Amniotic stem cell (primary cell): ENCODE measurements at places on chromosomes 6 and 20.

- no peak for DNase-seq
Measured at GRCh38 chr6:56349194-56349593, 101.8 kb upstream of the COL21A1 start.

GRCh38 chr20:4226330-4227084, 211.1 kb upstream of the RNF24 start:
- DNase-seq: no peak

- DNase-seq: no peak
Measured at GRCh38 chr6:5663259-5663658, 343.5 kb downstream of the NRN1 start.

- no peak for DNase-seq
Measured at GRCh38 chr20:47847884-47848485, 62.7 kb upstream of the SULF2 start.

DNA sequence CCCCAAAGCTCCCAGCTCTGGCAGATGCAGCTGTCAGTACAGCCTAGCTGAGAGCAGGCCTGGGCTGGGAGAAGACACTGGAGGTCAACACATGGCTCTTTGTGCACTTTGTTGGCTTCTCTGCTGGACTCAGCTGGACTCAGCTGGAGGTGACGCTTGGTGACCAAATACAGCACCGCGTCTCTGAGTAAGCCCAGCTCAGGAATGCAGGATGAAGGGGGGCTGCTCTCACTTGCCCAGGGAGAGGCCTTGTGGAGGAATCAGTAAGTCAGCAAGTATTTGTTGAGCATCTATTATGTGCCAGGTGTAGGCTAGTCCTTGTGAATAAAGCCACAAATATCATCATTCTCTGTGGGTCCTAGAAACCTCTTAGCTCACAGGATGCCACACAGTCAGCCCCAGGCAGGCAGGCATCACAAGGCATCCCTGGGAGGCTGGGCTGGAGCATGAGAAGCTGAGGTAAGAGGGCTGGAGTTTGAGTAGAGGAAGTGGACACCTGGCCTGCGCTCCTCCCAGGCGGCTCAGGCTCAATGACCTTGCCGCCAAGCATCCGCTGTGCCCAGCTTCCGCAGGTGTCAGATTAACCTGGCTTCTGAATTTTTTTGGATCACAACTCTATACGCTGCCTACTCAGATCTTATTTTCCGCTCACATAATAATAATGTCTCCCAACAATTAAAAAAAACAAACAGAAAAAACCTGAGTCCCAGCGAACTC, 95.4 kb downstream of the TMEM170B start:
- no peak for DNase-seq

DNA sequence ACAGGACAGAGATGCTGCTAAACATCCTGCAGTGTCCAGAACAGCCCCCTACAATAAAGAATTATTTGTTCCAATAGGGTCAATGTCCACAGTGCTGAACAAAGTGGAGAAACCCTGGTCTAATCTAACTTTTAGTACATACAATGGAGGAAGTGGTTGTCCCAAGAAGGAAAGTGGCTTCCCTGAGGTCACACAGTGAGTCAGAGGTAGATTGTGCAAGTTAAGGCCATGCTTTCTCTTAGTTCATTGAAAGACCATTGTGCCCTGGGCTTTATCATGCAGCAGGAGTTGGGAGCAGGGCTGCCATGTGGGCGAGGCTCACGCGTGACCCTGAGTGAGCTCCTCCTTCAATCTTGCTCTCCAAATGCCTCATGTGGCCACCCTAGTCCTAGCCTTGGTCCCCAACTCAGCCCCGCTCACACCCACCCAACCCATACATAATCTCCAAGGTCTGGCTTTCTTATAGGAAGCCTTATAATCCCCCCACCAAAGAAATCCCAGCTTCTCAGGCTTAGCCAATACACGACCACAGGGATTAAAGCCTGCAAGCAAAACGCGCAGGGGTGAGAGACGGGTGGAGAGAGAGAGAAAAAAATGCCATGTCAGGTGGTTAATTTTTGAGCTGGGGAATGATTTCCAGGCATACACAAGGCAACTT, 19.9 kb downstream of the SLC13A3 start:
- DNase-seq: no peak

GRCh38 chr6:37761554-37762271, 57.8 kb upstream of the ZFAND3 start:
- DNase-seq: no peak
